ENCODE measurements at places on chromosomes 7 and 10. TPM values are rescaled to one million over a fixed set of nuclear protein-coding genes. Genes with fewer than 3 reads are reported as not detected.

GRCh38 chr7:153475239-153475638, 577.0 kb upstream of the DPP6 start:
- no peak for DNase-seq

- DNase-seq, result no peak
These were observed 96.6 kb downstream of the TPST1 start for GRCh38 chr7:66301737-66302136.

Gene SSC4D
- 0.47 TPM for total RNA-seq

GRCh38 chr7:48525736-48526732, 354.8 kb downstream of the ABCA13 start:
- DNase-seq, result no peak

Gene ZNF487
- 3.5 TPM for total RNA-seq

Gene TMEM176B
- total RNA-seq, result 1.2 TPM

Gene STEAP2
- total RNA-seq, result 1.8 TPM

- no peak for DNase-seq
These were observed 1.6 kb downstream of the ATOH7 start for GRCh38 chr10:68230268-68230667.

GRCh38 chr7:28296571-28297483, 115.5 kb upstream of the CREB5 start:
- DNase-seq, result no peak

Gene CUX1
- 25.2 TPM for total RNA-seq

DNA sequence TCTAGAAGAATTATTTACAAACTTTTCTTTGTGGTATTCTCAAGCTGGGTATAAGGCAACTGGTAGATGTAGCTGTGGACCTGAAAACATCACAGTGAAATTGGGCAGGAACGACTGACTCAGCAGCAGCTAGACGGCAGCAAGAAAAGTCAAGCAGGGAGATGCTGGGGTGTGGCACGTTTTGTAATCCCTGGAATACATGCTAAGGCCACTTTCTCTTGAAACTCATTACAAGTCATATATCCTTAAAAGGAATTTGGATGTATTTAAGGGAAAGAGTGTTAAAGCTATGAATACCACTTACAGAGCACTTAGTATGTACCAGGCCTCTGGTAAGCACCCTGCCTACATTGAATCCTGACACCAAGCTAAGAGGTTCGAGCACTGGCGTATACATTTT, 17.4 kb downstream of the BEND7 start:
- no peak for DNase-seq

DNA sequence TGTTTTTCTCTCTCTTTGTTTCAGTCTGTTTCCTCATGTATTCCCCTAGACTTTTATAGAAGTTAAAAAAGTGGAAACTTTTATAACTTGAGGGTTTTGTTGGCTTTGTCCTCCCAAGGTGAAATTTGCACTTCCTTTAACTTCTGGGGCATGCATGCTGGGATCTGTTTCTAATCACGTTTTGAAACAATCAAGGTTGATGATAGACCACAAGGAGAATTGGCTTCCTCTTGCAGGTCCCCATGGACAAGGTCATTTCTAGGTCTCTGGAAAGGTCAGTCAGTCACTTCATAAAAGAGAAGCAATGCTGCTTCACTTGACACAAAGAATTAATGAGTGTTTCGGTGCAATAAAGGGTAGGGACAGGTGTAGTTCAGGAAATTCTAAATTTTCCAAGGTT, 811.8 kb upstream of the CELF2 start:
- no peak for DNase-seq

- no peak for DNase-seq
These were observed 1.1 kb upstream of the MOGAT3 start for GRCh38 chr7:101201695-101202602.

GRCh38 chr10:123906884-123907652, 15.5 kb upstream of the CPXM2 start:
- no peak for DNase-seq

DNA sequence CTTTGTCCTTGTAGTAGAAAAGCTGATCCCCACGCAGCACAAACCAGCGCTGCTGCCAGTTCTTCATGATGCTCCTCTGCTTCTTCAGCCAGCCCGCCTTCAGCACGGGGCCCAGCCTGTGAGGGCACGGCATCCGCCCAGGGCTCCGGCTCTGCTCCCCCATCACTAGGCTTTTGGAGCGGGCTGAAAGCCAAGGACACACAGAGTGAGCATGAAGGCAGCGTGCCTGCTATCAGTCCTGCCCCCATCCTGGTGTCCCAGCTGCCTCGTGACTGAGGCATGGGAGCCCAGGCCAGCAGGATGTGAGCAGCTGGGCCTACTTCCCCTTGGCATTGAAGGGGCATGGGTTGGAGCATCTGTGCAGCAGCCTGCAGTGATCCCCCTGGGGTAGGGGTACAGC, 21.9 kb downstream of the ARHGAP22 start:
- no peak for DNase-seq
